ENCODE measurements at places on chromosomes 11 and 22. TPM values are rescaled to one million over a fixed set of nuclear protein-coding genes. Genes with fewer than 3 reads are reported as not detected.

DNA sequence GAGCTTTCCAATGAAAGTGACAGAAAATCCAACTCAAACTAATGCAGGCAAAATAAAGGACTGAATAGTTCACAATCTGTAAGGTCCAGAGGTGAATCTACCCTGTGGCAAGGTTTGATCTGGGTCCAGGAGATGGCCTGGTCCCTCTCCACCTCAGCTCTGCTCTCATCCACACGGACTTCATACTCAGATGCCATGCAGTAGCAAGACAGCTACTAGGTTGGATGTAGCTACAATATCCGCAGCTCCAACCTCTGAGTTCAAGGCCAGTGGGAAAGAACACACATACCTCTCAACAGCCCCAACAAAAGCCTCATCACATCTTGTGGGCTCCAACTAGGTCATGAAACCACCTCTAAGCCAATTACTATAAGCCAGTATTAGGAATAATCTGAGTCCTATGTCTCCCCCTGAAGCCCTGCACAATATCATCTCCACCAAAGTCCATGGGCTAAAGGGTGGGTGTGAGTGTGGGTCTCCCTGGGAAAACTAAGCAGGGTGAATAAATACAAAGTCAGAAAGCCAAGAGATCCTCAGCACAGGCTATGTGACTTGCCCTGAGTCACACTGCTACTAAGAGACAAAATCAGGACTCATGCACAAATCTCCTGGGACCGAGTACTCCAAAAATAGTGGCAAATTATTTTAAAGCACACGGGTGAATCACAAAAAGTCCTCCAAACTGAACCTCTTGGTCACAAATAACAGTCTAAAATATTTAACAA lies 78.8 kb downstream of the LARGE1 start:
- DNase-seq = no peak
- H3K4me1 ChIP-seq = peaks cover 40% of the 10 kb centered on the region
- H3K27ac ChIP-seq = peak overlapping the region; percentile 36
- peaks cover 3% of the 10 kb centered on the region for H3K36me3 ChIP-seq

DNA sequence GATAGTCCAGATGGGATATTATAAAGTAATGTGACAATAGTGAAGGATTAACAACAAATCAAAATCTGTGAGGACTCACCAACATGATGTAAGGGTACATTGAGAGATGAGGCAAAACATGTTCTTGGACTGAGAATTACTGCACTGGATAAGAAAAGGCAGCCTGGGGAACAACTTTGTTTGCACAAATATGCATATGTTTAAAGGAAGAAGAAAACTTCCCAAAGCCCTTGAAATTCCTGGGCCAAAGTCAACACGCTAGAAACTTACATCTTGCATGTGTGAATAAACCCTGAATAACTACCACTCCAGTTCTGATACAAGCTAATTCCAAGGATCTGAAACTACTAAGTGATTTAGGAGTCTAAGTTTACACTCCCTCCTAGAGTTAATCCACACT lies 1.1 kb downstream of the OR52A5 start:
- no peak overlapping the region for H3K4me3 ChIP-seq
- H3K27me3 ChIP-seq = no peaks in the 10 kb centered on the region
- no peak overlapping the region for H3K27ac ChIP-seq
- no peak for DNase-seq

- H3K27ac ChIP-seq = no peak overlapping the region
- H3K4me3 ChIP-seq = no peak overlapping the region
- no peaks in the 10 kb centered on the region for H3K4me1 ChIP-seq
- H3K27me3 ChIP-seq = no peaks in the 10 kb centered on the region
- DNase-seq = no peak
Measured at GRCh38 chr11:15157606-15158137, 42.9 kb downstream of the INSC start.

GRCh38 chr11:83583757-83584366 lies 297.7 kb upstream of the CCDC90B start:
- H3K4me3 ChIP-seq = no peak overlapping the region
- no peaks in the 10 kb centered on the region for H3K36me3 ChIP-seq
- H3K4me1 ChIP-seq = no peaks in the 10 kb centered on the region
- H3K27ac ChIP-seq = no peak overlapping the region

DNA sequence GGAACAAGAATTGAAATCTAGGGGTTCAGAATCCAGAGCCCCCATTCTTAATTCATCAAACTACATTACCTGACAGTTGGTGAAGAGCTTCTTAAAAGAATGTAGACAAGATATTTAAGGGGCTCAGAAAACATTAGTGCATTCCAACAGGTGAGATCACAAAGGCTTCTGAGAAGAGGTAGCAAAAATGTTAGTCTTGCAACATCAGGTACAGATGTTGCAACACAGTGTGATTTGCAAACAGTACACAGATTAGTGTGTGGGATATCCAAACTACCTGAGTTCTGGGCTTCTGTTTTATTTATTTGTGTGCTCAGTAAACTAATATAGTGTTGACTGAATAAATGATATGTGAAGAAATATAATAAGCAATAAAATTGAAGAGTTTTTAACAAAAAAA lies 11.8 kb downstream of the CASP4 start:
- H3K4me3 ChIP-seq = no peak overlapping the region
- H3K27me3 ChIP-seq = no peaks in the 10 kb centered on the region
- no peak overlapping the region for H3K27ac ChIP-seq
- peaks cover 59% of the 10 kb centered on the region for H3K4me1 ChIP-seq
- DNase-seq = no peak

DNA sequence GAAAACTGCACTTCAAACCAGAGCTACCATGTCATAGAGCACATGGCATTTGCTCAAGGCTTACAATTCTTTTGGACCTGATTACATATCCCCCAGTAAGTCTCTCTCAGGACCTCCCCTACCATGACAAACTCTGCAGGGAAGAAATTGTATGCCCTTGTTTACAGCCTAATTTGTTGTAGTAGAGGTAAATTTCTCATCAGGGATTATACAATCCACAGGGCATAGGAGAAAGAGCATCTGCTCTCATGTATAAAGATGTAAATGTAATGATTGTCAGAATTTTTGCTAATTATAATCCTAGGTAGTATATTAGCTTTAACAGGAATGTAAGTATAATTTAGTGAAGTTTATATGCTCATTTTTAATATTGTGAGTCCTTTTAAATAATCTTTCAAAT lies at the start of gene OR8B3:
OR8B3 (minus strand) TSS at position 101 of the 400 bp plus-strand sequence. CDS start 1,673 bp downstream, outside the sequence.
- peaks cover 3% of the 10 kb centered on the region for H3K27me3 ChIP-seq
- no peak for DNase-seq
- H3K27ac ChIP-seq = no peak within 1 kb of the TSS
- H3K4me3 ChIP-seq = no peak within 1 kb of the TSS
- H3K36me3 ChIP-seq = no peaks in the 10 kb centered on the region

GRCh38 chr22:20522134-20523004 lies 15.0 kb downstream of the MED15 start:
- H3K27me3 ChIP-seq = no peaks in the 10 kb centered on the region
- peaks cover 45% of the 10 kb centered on the region for H3K4me1 ChIP-seq

- H3K4me3 ChIP-seq = no peak overlapping the region
- H3K27me3 ChIP-seq = no peaks in the 10 kb centered on the region
- H3K4me1 ChIP-seq = no peaks in the 10 kb centered on the region
- DNase-seq = no peak
- H3K27ac ChIP-seq = no peak overlapping the region
Measured at GRCh38 chr11:105357764-105358163, 218.2 kb upstream of the CARD18 start.

GRCh38 chr11:66220566-66220935 lies 47.9 kb upstream of the RAB1B start:
- peaks cover 20% of the 10 kb centered on the region for H3K4me1 ChIP-seq
- no peaks in the 10 kb centered on the region for H3K27me3 ChIP-seq
- H3K36me3 ChIP-seq = peaks cover 80% of the 10 kb centered on the region

DNA sequence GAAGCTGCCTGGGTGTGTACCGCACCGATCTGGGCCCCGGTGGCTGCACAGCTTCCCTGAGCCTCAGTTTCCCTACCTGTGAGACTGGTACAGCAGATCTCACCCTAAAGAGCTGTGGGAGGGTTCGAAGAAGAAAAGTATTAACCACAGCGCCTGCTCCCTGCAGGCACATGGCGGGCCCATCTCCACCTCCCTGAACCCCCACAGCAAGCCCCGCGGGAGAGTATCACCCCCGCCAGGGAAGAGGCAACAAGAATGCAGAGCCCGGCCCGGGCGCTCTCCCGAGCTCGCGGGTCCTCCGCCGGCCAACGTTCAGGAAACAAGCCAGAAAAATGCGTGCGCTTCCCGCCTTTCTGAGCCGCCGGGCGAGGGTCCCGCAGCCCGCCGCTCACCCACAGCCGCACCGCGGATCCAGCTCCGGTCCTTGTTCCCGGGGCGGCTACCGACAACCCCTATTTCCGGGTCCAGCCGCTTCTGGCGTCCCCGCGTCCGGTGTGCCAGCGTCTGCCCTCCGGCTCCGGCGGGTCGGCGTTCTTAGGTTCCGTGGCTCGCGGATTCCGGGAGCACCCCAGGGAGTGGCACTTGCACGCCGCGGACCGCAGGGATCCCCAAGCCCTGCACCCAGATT lies at the start of gene TOP3B:
TOP3B (minus strand) TSS at position 450 of the 628 bp plus-strand sequence. CDS start 7,078 bp downstream, outside the sequence.
- peaks cover 37% of the 10 kb centered on the region for H3K4me1 ChIP-seq
- H3K4me3 ChIP-seq = peak within 1 kb of the TSS; percentile 88
- H3K27ac ChIP-seq = peak within 1 kb of the TSS; percentile 87
- H3K36me3 ChIP-seq = peaks cover 20% of the 10 kb centered on the region
- H3K27me3 ChIP-seq = no peaks in the 10 kb centered on the region

DNA sequence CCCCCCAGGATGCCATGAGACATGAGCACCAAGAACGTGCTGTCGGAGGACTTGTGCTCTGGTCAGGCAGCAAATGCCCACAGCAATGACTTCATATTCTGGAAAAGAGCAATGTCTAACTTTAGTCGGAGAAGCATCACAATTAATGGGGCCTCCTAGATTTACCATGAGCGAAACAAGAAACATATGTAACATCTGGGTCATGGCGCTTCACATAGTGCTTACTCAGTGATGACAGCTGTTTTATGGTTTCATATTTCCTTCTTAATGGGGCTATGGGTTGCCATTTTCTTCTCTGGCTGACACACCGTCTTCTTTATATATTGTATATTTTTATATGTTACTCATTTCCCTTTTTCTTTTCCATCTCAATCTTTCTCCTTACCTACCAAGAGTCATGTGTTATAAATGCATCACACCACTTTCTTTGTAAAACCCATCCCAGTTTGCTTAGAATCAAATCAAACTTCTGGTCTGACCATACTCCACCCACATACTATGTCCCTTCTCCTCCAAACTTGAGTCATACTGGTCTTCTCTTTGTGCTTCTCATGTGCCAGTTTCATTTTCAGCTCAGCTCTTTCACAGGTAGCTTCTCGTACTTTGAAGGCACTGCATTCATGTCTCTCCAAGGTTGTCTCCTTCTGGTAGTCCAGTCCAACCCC lies 9.4 kb upstream of the CASP12 start:
- H3K4me3 ChIP-seq = no peak overlapping the region
- H3K27ac ChIP-seq = no peak overlapping the region
- no peaks in the 10 kb centered on the region for H3K27me3 ChIP-seq
- H3K36me3 ChIP-seq = peaks cover 10% of the 10 kb centered on the region

- no peak overlapping the region for H3K27ac ChIP-seq
- H3K27me3 ChIP-seq = peaks cover 6% of the 10 kb centered on the region
- H3K4me3 ChIP-seq = no peak overlapping the region
Measured at GRCh38 chr11:119376197-119376847, 5.2 kb downstream of the USP2 start.

DNA sequence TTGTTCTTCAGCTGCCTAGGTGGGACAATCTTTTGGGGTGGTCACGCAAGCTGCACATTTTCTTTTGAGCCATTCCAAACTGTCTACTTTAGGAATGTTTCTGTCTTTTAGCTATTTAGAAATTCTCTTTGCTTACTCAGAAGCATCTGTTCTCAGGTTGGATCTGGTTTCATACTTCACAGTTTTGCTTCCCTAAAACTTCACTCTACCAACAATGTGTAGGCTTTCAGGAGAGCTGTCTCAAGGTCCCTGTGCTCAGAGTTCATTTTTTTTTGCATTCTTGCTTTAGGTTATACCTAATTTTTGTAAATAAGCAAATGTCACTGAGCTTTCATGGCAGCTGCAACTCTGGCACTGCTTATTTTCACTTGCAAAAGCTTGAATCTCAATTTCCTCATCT lies 36.7 kb downstream of the CCDC90B start:
- DNase-seq = no peak
- peaks cover 5% of the 10 kb centered on the region for H3K36me3 ChIP-seq
- H3K4me1 ChIP-seq = peaks cover 13% of the 10 kb centered on the region
- H3K27me3 ChIP-seq = no peaks in the 10 kb centered on the region
- no peak overlapping the region for H3K27ac ChIP-seq

GRCh38 chr11:3816673-3817072 lies 8.3 kb downstream of the PGAP2 start:
- no peaks in the 10 kb centered on the region for H3K4me1 ChIP-seq
- no peaks in the 10 kb centered on the region for H3K36me3 ChIP-seq
- no peak overlapping the region for H3K27ac ChIP-seq
- H3K4me3 ChIP-seq = no peak overlapping the region
- no peaks in the 10 kb centered on the region for H3K27me3 ChIP-seq

DNA sequence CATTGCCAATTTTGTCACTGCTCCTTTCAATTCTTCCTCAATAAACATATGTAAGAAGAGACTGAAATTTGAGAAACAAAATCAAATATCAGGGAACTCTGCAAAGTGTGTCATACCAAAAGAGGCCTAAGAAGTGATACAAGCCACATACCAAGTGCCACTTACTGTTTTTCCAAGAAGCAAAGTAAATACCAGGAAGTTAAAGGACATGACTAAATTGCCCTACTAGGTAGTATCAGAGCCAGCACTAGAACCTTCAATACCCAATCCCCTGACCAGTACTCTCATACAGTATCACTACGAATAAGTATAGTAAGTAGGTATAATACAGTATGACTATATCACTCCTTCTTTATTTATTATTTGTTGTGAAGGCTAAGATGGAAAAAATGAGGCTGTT lies 13.6 kb downstream of the MAML2 start:
- no peaks in the 10 kb centered on the region for H3K27me3 ChIP-seq
- no peak overlapping the region for H3K4me3 ChIP-seq
- peaks cover 13% of the 10 kb centered on the region for H3K36me3 ChIP-seq

DNA sequence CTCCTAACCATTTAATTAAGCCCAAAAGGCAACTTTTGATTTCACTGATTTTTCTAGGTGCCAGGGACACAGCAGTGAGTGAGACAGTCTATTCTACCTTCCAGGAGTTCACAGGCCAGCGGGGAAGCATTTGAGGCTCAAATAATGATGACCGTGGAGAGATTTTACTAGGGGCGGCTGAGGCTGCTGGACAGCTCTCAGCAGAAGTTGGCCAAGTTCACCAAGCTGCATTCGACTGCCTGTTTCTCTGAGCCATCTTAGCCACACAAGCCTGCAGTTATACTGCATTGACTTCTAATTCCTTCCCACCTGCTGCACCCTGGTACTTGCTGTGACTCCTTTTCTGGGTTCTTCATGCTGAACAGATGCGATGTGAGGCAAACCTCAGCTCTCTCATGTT lies 168.9 kb upstream of the TBCEL start:
- no peaks in the 10 kb centered on the region for H3K4me1 ChIP-seq
- no peak for DNase-seq
- no peak overlapping the region for H3K27ac ChIP-seq

Gene HBD
- total RNA-seq = not detected

Gene PDE3B
- 11.3 TPM for total RNA-seq

Gene OR51A7
- total RNA-seq = not detected

Gene MOGAT2
- total RNA-seq = 0.22 TPM

Gene MRGPRX3
- total RNA-seq = not detected

Gene HEPHL1
- not detected for total RNA-seq

Gene RBM14
- total RNA-seq = 147 TPM

Gene OR6T1
- total RNA-seq = not detected

Data from activated B cell treated with CpG ODN at 0.5 μM for 24 hours (primary cell).